ENCODE measurements at places on chromosomes 12 and 14. TPM values are rescaled to one million over a fixed set of nuclear protein-coding genes. Genes with fewer than 3 reads are reported as not detected.

The RTN1 gene
- 18.2 TPM for total RNA-seq

DNA sequence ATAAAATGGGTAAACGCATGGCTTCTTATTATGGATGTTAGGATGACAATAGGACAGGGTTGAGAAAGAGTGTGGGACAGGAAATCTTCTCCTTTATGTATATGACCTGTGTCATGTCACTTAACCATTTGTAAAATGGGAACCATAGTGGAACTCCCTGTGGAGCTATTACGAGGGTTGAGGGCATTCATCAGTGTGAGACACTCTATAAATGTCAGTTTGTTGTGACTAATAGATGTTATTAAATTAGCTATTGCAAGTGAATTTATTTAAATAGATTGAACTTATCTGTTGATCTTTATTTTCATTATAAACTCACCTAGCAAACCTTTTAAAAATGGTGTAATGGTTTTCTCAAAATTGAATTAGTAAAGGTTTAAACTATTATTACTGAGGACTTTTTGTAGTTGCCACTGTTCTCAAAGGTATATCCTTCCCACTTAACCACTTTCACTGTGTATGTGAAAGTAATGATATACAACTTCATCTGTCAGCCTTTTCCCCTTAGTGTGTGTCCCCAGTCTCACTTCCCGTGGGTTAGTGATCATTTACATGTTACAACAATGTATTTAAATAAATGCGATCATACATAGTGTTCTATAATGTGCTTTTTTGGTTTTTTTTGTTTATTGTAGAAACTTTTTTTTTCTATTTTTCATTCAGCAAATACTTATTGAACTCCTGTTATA lies 17.1 kb downstream of the HELB start:
- no peak for DNase-seq

- DNase-seq, result no peak
Measured at GRCh38 chr12:99261256-99261655, 386.3 kb upstream of the GARIN6 start.

DNA sequence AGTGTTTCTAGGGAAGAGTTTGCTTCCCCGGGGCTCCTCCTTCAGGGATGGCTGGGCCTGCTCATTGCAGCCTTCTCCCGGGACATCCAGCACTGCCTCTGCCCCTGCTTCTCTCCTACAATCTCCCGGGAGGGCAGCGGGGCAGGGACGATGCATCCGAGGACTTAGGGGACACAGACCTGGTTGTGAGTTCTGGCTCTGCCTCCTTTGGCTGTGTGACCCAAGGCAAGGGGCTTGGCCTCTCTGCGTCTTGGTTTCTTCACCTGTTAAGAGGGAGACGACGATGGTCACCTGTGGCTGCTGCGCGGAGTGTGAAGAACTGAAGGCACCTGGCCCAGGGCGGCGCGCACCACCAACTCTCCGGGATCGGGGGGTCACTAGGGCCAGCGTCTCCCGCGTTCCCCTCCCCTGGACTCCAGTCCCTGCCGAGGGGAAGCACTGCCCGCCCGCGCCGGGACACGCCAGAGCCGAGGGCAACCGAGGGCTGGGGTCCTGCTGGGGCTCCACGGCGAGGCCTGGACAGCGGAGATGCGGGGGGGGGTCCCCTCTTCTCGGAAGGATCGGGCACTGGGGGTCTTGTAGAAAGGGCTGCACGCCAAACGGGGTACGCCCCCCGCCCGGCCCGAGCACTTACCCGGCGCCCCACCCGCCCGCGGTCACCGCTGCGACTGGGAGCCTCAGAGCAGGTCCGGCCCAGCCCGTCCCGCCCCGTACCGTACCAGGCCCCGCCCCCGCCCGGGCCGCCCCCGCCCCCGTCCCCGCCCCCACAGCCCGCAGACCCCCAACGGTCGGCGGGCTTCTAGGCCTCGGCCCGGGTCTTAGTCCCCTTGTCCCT lies at the start of gene HVCN1:
HVCN1 (minus strand) TSS at position 670 of the 835 bp plus-strand sequence. CDS start 5,870 bp downstream, outside the sequence.
- DNase-seq, result peak; percentile 80

The TMEM63C gene
- total RNA-seq, result 0.27 TPM

DNA sequence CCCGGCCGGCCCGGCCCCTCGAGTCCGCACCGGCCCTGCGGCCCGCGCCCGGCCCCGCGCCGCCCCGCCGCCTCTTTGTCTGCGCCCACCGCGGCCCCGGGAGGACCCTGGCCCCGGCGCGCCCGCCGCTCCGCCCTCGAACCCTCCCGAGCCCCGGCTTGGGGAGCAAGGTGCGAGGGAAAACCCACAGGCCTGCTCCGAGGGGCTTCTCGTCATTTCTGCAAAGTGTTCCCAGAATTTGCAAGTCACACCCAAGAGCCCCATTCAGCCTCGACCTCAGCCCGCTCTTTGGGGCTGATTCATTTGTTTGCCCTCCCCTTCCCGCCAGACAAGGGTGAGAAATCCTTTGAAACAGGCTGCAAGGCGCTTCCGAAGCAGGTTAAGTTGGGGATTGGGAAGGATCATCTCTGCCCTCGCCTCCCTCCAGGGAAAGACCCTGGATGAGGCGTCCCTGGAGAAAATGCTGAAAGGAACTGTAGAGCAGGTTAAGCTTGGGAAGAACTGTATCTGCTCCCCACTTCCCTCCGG lies 325 bp upstream of the CLIP1 start:
- DNase-seq, result peak; percentile 46

The PTPRB gene
- total RNA-seq, result 91.4 TPM

DNA sequence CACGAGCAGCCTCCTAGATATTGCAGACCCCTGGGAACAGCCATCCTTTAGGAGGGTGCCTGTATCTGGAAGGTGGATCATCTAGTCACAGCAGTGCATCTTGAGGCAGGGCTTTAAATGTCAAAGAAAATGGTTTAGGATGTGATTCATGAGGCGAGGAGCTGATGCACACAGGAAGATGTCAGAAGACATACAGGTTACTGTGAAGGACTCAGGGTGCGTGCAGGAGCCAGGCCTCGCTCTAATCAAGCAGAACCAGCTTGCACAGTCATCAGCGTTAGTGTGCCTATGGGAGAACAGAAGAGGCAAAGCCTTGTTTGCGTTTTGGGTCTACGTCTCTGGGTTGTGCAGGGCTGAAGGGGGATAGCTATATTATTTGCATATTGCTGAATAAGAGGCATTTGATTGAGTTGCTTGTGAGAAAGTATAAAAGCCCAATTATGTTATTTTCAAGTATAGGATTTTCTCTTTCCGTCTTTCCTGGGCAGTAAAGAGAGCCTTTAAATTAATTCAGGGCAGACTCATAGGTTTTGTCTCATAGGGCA lies 77.3 kb upstream of the RPH3A start:
- DNase-seq, result no peak

- no peak for DNase-seq
Measured at GRCh38 chr12:80101126-80101525, 1.8 kb downstream of the OTOGL start.

The CCDC88C gene
- total RNA-seq, result 45.8 TPM

The LRTM2 gene
- not detected for total RNA-seq

DNA sequence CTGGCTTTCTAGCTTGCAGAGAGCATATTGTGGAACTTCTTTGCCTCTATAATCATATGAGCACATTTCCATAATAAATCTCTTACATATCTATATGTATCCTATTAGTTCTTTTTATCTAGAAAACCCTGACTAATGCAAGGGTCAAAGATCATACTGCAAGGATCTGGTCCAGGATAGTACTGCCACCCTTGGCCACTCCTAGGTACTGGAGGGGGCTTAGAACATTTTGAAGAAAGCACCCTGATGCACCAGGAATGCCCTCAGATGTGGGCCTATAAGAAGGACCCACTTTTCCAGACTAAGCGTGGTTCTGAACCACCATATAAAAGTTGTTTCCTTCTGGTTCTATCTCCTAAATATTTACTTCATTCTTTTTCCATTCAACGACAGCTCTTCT lies 14.6 kb downstream of the ATXN7L3B start:
- no peak for DNase-seq

The COX6A1 gene
- 263 TPM for total RNA-seq

The GZMH gene
- 7.5 TPM for total RNA-seq

DNA sequence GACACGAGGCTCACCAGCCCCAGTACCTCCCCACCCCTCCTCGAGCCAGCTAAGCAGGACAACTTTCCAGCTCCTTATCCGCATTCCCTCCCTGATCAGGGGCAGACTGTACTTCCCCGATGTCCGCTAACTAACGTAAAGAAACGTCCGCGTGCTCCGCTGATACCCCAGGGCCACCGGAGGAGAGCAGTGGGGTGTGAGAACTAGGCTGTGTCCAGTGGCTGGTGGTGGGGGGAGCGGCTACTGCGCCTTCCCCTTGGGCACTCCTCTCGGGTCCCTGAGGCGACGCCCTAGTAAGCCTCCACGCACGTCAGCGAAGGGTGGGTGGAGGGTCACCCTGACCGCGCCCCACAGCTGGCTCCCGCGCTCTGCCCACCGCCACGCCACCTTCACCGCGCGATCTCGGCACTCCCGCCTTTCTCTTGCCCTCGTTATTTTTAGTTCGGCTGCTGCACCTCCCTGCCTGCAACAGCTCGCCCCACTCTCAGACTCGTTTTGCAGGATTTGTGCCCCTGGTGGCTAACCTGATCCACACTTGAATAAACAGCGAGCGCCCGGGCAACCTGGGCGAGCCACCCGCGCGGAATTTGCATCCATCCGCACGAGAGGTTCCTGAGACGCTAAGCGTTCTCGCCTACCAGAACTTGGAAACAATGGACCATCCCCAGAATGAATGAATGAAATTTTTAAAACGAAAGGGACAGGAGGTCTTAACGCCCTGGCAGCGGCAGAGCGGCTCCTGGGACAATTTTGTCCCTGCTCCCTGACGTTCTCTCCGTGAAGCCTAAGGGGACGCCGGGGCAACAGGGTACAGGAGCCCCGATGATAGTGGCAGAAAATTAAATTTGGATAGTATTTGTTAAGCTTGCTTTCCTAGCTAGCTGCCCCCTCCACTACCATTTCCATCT lies 6.9 kb upstream of the BMP4 start:
- peak; percentile 69 for DNase-seq

DNA sequence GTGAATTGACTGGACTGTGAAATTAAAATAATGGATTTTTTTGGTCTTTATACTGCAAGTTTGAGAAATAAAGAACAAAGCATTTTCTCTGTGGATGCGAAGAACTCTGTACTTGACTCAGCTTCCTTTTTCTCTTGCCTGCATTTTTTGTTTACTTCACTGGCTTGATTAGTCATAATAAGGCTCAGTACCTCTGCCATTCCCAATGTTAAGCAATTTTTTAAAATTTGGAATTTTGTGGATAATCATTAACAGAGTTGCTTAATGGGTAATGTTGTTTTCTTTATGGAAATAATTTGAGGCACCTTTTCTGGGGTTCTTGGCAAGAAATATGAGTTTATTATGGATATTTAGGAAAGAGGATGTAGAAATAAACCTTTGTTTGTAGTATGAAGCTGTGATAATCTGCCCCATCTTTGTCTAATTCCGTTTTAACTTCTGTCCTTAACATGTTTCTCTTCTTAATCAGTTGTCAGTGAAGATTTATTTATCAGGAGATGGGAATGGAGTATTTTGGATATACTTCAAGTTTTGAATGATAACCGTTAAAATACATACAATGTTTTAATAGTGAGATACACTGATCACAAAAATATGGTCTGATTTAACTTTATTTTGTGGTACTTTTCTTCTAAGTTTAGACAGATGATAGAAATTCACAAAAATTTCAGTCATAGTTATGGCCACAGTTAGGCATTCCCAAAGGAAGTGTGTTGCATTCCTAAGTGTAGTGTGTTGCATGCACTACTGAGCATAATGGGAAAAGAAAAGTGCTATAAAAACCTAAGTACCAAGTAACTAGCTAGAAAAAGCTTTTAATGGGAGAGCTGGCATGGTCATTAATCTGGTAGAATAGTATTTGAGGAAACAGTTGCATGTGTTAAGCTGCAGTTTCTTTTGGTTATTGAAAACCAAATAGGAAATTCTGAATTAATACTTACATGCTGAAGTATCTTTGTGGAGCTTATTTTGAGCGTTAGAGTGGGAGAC lies 27.7 kb downstream of the WNK1 start:
- no peak for DNase-seq

GRCh38 chr12:52313926-52314325 lies 7.3 kb downstream of the KRT83 start:
- DNase-seq, result no peak

GRCh38 chr12:18250313-18250916 lies 10.9 kb upstream of the PIK3C2G start:
- DNase-seq, result no peak

DNA sequence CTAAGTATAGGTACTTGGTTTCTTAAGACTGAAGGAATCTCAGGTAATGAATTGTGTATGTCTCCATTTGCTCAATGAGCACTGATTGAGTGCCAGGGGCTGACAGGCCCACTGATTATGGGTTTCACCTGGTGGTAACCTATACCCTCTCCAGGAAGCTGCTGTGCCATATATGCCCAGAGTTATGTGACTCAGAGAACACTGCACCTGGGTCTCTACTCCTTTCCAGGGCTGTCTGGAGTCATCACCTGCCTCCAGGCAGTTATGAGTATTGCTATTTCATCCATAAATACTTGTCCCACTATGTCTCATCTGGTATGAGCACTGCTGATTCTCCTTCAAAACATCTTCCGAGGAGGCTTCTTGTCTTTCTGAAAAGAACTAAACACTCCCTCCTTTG lies 692.9 kb downstream of the BCL11B start:
- DNase-seq, result no peak

DNA sequence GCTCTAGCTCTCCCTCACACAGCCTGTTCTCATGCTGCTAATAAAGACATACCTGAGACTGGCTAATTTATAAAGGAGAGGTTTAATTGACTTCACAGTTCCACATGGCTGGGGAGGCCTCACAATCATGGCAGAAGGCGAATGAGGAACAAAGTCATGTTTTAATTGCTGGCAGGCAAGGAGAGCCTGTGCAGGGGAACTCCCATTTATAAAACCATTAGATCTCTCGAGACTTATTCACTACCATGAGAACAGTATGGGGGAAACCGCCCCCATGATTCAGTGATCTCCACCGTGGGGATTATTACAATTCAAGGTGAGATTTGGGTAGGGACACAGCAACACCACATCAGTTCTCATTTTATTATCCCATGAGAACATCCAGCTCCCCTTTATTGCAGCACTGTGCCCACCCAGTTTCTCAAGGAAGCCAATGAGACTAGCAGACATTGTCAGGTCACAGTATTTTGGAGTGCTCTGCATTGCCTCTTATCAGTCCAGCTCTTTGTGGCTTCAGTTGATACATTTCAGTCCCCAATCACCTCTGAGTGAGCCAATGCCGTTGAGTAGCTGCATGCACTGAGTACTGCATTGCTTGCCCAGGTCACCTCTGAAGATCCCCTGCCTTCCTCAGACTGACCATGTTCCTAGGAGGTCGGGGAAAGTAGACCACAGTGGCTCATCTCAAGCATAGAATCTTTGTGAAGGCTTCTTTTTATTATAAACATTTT lies 131.2 kb downstream of the CRADD start:
- no peak for DNase-seq

- no peak for DNase-seq
Measured at GRCh38 chr12:100789146-100789545, 5.4 kb upstream of the ANO4 start.

The ALDH6A1 gene
- total RNA-seq, result 45.5 TPM
